ENCODE measurements at places on chromosomes 11 and 22.

GRCh38 chr11:120136356-120136755, 1.6 kb downstream of the TRIM29 start:
- no peak for DNase-seq

DNA sequence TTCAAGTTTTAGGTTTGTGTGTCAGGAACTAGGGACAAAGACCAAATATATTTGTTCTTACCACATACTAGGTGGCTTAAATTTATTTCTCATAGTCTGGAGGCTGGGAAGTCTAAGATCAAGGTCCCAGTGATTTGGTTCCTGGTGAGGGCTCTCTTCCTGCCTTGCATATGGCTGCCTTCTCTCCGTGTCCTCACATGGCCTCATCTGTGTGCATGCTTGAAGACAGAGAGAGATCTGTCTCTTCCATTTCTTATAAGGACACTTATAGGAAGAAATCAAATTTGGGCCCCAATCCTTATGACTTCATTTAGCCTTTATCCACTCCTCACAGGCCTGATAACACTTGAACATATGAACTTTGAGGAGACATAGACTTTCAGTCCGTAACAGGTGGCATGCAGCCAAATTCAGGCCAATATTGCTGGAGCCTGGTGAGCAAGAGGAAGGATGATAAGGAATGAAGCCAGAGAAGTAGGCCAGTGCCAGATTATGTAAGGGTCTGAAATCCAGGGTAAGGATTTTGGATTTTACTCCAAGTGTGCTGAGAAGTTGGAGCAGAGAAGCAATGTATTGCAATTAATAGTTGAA, 35.1 kb downstream of the TTC17 start:
- DNase-seq, result no peak

GRCh38 chr11:118903204-118904015, 19.7 kb downstream of the CXCR5 start:
- no peak for DNase-seq

GRCh38 chr22:33756508-33756949, 163.7 kb downstream of the LARGE1 start:
- no peak for DNase-seq

DNA sequence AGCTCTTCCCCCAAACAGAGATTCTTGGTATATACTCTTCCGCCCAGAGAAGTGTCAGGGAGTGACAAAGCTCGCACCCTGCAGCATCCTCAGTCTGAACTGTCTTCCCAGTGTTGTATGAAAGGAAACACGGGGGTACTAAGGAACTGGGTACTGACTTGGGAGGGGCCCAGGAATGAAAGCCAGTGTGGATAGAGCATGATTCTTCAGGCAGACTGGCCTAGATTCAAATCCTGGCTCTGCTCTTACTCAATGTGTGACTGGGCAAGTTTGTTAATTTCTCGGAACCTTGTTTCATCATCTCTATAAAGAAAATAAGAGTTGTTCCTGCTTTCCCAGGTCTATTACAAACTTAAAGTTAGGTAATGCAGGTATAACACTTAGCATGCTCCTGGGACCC, 266.0 kb upstream of the NARS2 start:
- DNase-seq, result no peak

GRCh38 chr11:111691176-111691575, 75.0 kb downstream of the PPP2R1B start:
- no peak for DNase-seq

- DNase-seq, result no peak
These were observed 26.9 kb downstream of the TPST2 start for GRCh38 chr22:26563022-26563421.

DNA sequence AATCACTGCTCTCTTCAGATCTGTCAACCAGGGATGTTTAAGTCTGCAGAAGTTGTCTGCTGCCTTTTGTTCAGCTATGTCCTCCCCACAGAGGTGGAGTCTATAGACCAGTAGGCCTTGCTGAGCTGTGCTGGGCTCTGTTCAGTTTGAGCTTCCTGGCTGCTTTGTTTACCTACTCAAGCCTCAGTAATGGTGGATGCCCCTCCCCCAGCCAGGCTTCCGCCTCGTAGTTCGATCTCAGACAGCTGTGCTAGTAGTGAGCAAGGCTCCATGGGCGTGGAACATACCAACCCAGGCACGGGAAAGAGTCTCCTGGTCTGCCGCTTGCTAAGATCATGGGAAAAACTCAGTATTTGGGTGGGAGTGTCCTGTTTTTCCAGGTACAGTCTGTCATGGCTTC, 27.6 kb upstream of the CASP12 start:
- DNase-seq, result no peak

- no peak for DNase-seq
These were observed 19.0 kb upstream of the PRODH start for GRCh38 chr22:18954990-18955571.

DNA sequence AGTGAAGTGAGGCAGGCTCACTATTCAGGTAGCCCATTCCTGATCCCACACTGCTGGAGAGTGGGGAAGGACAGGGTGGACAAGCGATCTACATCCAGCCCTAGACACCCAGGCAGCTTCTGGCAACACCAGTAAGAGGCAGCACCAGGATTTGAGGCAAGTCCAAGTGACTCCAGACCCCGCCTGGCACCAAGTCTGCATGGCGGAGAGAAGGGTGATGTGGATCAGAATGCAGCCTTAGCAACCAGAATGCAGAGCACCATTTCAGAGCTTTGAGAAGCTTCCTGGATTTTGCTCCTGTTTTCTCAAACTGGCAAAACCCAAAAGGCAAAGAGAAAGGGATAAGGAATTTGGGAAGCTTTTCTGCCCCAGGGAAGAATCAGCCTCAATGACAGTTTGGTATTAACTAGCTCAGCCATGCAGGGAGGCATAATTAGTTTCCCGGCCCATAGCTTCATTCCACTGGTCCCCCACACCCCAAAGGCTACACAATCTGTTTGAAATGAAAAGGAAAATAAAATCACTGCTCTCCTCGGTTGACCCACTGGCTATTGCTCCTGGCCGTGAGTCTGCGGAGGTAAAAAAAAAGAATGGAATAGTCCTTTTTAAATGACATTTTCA, 17.3 kb downstream of the GALNT18 start:
- no peak for DNase-seq

GRCh38 chr22:19764636-19765476, 4.3 kb downstream of the TBX1 start:
- DNase-seq, result no peak

DNA sequence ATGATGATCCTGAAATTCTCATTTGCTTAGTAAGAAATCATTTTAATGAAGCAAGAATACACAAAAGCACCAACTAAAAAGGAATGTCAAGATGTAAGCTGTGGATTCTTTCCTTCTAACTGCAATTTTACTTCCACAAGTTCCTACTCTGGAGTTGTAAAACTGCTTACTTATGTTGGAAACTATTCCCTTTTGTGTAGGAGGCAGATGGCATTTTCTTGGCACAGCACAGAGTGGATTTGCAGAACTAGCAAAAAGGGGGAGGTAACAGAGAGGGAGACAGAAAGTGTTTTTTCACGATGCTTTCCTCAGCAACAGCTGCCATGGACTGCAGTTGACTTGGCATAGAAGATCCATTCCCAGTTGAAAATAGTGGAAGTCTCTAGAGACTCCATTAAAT, 1112.0 kb upstream of the RAG2 start:
- DNase-seq, result no peak
